ENCODE measurements at places on chromosomes 3 and 15.

- no peak for DNase-seq
Observed at GRCh38 chr15:77195586-77195985, 124.7 kb upstream of the TSPAN3 start.

DNA sequence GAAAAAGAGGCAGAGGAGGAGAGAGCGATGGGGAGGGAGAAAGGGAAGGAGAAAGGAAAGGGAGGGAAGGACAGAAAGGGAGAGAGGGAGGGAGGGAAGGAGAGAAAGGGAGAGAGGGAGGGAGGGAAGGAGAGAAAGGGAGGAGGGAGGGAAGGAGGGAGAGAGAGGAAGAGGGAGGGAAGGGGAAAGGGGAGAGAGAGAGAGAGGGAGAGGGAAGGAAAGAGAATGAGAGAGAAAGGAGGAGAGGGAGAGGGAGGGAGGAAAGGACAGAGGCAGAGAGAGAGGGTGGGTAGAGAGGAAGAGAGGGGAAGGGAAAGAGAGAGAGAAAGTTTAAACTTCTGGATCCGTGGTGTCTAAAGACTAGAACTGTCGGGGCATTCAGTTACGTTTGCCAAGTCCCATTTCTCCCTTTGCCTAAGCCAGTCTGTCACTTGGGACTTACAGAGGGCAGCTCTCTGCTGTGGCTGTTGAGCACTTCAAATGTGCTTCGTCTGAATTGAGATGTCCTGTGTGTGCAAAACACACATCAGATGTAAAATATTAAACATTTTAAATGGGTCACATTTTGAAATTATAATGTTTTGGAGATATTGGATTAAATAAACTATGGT is 62.6 kb downstream of the PLXNA1 start:
- no peak for DNase-seq

DNA sequence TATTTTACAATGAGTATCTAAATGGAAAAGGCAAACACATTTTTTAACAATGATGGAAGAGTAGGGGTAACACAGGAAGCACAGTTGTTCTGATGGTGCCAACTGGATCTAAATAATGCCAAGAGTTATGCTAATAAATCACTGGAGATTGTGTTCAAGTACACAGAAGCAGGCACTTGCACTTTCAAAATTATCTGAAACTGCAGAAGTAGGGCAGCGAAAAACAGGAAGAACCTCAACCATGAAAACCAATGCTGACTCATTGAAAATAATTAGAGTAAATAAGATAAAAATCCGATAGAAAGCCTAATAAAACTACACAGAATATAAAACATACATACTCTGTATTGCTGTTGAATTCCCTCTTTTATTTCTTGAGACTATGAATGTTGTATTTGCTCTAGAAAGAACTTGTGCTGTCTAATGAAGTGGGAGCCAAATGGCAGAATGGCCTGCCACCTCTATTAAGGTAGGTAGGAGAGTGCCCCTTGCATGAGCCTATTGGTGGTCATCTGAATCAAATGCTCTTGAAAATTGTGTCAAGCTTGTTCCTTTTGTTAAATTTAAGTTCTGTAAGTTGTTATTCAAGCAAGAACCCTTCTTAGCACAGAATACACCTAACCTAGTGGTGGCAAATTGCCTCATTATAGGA is 93.7 kb downstream of the ABI3BP start:
- DNase-seq, result no peak

GRCh38 chr3:169629895-169630294 is 33.6 kb downstream of the MECOM start:
- DNase-seq, result no peak

DNA sequence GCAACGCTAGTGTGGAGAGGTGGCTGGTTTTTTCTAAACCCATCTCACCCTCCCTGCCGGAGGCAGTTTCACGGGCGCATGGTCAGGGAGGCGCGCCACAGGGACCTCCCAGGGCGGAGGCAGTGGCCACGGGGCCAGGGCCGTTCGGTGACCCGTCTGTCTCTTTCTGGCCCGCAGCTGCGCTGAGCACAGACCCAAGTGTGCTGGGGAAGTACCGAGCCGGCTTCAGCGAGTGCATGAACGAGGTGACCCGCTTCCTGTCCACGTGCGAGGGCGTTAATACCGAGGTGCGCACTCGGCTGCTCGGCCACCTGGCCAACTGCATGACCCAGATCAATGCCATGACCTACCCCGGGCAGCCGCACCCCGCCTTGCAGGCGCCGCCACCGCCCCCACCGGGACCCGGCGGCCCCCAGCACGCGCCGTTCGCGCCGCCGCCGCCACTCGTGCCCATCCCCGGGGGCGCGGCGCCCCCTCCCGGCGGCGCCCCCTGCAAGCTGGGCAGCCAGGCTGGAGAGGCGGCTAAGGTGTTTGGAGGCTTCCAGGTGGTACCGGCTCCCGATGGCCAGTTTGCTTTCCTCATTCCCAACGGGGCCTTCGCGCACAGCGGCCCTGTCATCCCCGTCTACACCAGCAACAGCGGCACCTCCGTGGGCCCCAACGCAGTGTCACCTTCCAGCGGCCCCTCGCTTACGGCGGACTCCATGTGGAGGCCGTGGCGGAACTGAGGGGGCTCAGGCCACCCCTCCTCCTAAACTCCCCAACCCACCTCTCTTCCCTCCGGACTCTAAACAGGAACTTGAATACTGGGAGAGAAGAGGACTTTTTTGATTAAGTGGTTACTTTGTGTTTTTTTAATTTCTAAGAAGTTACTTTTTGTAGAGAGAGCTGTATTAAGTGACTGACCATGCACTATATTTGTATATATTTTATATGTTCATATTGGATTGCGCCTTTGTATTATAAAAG is 1.8 kb downstream of the HES1 start:
- DNase-seq, result peak; percentile 30

GRCh38 chr15:41919954-41920538 is 26.2 kb upstream of the SPTBN5 start:
- DNase-seq, result no peak

- DNase-seq, result no peak
Observed at GRCh38 chr15:43134157-43134635, 810 bp downstream of the TMEM62 start.

DNA sequence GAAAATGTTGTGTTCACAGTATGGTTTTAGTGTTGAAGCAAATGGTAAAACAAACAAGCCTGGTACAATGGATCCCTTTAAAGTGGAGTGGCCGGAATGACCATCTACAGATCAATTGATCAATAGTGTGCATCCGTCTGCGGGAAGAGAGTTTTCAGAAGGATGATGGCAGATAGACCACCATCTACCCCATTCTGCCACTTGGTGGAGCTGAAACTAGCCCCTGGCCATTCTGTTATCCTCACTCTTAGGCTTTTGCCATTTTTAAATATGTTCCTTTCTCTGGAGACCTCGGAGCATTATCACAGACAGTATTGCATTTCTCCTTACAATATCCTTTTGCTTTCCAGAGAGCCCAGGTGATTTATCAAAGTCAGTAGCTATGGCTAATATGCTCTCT is 258.9 kb upstream of the CFAP20DC start:
- no peak for DNase-seq

DNA sequence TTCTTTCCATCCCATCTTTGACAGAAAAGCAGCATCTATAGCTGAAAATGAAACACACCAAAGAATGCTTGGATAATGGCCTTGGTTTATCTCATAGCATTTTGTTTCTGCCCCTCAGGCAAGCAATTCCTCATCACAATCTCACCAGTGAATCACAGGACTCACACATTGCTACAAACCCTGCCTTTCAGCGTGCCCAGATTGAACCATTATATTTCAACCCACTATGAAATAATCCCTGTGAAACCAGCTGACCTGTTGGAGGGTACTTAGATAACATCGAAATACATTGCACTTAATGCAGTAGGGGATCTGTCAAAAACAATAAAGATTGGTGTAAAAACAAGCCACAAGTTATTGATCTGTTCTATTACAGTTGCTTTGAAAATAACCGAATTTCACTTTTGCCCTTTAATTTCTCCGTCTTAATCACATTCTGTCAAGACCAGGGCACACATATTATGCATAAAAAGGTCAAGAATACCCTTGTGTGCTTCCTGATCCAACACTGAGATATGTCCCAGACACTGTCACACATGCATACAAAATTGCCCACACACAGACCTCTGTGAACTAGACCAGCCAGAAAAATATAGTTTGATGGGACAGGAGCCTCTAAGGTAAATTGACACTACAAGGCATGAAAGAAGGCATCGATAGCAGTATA is 839.8 kb downstream of the NTRK3 start:
- no peak for DNase-seq

DNA sequence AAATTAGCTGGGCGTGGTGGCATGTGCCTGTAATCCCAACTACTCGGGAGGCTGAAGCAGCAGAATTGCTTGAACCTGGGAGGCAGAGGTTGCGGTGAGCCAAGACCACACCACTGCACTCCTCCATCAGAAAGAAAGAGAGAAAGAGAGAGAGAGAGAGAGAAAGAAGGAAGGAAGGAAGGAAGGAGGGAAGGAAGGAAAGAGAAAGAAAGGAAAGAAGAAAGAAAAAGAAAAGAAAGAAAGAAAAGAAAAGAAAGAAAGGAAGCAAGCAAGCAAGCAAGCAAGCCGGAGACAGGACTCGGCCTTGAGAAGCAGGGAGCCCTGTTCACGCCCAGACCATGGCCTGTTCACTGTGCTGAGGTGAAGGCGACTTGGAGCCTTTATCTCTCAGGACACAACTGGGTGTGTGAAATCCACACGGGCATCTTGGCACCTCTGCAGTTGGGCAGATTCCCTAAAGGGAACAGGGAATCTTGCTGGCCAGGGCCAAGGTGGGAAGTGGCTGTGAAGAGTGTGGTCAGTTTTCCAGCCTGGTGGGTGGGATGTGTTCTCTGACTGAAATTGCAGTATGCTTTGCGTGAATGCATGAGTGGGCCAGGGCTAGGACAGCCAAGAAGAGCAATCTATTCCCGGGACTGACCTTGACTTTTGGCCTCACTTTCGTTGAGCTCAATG is 90.3 kb downstream of the CORO2B start:
- DNase-seq, result no peak

DNA sequence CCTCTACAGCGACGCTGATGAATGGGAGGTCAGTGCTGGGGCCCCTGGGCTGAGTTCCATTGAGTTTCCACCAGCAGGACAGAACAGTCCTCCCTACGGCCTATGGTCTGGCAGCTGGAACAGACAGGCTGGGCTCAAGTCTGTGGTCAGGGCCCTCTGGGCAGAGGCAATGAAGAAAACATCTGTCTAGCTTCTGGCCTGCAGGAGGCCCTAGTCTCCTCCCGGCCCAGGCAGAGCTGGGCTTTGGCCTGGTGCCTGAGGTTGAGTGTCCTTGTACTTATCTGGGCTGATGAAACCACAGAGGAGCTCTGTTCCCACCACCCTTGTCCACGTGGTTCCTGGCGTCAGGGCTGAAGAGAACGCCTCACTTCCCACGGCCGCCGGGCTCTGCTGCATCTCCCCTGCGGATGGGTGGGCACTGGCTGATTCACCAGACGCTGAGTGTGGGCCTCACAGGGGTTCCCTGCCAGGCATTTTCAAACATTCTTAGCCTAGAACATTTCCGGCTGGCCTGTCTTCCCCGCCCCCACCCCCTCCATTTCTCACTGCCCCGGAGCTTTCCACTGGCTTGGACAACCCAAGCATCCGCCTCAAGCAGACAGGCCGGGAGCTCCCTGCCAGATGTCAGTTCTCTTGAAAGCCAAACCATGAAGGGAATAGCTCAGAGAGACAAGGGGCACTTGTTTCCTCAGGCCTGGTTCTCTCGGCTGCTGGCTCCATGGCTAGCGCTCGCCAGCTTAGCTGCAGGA is 20.3 kb downstream of the PPCDC start:
- DNase-seq, result no peak

DNA sequence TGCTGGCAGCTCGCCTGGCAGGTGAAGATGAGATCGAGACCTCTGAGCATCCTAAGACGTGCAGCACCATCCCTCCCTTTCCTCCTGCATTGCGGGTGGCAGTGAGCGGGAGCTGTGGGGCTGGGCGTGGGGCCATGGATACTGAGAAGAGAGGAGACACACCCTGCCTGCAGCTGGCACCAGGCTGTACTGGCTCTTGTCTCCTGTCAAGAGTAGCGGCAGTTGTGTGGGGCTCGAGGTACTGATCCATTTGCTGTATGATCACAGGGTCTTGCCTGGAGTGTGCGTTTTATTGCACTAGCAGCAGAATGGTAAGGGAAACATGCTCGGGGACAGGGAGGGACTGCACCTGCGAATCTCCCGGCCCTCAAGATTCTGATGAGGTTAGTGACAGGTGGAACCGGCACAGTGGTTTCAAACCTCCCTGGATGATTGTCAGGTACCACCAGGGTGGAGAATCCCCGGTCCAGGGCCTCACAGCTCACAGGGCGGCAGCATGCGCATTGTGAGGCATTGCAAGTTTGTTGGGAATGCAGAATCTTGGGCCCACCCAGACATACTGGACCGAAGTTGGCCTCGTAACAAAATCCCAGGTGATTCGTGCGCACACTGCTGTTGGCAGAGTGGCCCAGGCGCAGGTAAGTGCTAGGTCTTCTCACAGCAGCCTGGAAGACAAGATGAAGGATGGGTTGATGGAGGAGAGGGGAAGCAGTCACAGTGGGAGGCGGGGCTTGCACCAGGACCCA is 14.1 kb downstream of the SYNM start:
- DNase-seq, result no peak

GRCh38 chr3:97089621-97090020 is 275.2 kb downstream of the EPHA6 start:
- no peak for DNase-seq

GRCh38 chr3:135878501-135878900 is 87.0 kb upstream of the PPP2R3A start:
- DNase-seq, result no peak

DNA sequence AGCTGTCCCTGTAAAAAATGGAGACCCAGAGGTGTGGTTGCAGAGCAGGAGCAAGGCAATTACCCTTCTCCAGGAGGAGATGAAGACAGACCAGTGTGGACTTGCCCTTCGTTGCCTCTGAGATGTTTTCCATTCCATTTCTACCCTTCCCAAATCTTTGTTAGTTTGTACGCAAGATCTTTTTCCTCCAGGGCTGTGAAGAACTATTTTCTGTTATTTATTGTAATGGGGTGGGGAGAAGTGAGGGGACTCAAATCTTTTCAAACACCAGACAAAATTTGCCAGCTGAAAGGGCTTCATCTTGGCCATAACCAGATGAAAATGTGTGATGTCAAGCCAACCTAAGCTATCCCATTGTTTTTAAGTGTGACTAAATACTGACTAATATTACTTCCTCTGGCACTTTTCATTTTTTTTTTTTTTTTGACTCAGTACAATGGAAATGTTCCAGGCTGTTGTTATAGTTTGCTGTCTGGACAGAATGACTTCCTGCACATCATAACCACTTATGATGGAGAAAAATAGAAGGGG is 271.3 kb upstream of the TPRG1 start:
- DNase-seq, result no peak

GRCh38 chr3:132749786-132750185 is 27.6 kb upstream of the NPHP3 start:
- no peak for DNase-seq

DNA sequence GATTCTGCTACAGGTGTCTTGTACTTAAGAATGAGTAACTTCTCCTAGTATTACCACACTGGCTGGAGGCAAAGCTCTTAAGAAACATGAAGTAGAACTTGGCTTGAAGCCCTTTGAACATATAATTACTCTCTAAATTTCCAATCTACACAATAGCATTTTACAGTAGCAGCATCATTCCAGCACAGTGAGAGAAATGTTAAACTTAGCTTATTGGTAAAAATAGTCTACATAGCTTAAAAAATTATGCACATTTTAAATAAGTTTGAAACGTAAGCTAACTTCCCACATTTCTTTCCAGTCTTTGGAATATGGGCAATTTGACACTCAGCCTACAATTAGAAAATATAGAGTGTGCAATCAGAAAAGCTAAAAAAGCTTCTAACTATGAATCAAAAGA is 32.8 kb upstream of the TOP2B start:
- DNase-seq, result no peak

GRCh38 chr15:29046977-29047376 is 161.2 kb downstream of the APBA2 start:
- no peak for DNase-seq
